ENCODE measurements at places on chromosomes 1 and 21.
A peak's percentile ranks its signal among the peaks of the same experiment; 100 is the strongest.

- no peak overlapping the region for H3K4me3 ChIP-seq
- H3K27me3 ChIP-seq, result no peaks in the 10 kb centered on the region
- H3K27ac ChIP-seq, result peak overlapping the region; percentile 26
- no peak for DNase-seq
- H3K4me1 ChIP-seq, result no peaks in the 10 kb centered on the region
These were observed 6.5 kb upstream of the PDXK start for GRCh38 chr21:43712268-43712942.

GRCh38 chr1:74853756-74854155 lies 120.8 kb downstream of the TYW3 start:
- no peaks in the 10 kb centered on the region for H3K36me3 ChIP-seq
- no peaks in the 10 kb centered on the region for H3K4me1 ChIP-seq
- DNase-seq, result no peak
- no peaks in the 10 kb centered on the region for H3K27me3 ChIP-seq
- no peak overlapping the region for H3K27ac ChIP-seq

- no peak for DNase-seq
- no peaks in the 10 kb centered on the region for H3K27me3 ChIP-seq
- H3K27ac ChIP-seq, result no peak overlapping the region
- H3K4me3 ChIP-seq, result no peak overlapping the region
- H3K36me3 ChIP-seq, result no peaks in the 10 kb centered on the region
These were observed 70.8 kb downstream of the UBE2T start for GRCh38 chr1:202270871-202271326.

DNA sequence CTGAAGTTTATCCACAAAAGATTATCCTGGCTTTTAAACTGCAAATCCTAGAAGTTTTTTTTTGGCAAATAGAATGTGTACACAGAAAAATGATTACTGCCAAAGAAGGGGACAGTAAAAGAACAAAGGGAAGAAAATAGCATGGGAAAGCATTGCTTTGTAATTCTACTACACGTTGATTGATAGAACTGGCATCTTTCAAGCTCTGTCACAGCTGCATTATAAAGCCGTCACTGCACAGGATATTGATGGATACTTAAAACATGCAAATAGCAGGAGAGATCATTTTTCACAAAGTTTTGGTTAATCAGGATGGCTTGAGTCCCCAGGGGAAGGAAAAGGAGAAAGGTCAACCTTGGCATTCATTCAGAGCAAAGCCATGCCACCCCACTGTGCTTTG lies 183.7 kb upstream of the RRP15 start:
- H3K36me3 ChIP-seq, result no peaks in the 10 kb centered on the region
- DNase-seq, result no peak
- no peak overlapping the region for H3K4me3 ChIP-seq
- no peaks in the 10 kb centered on the region for H3K27me3 ChIP-seq

- H3K27ac ChIP-seq, result no peak overlapping the region
- no peaks in the 10 kb centered on the region for H3K27me3 ChIP-seq
- no peak overlapping the region for H3K4me3 ChIP-seq
- peaks cover 15% of the 10 kb centered on the region for H3K4me1 ChIP-seq
These were observed 6.2 kb downstream of the ZMYM1 start for GRCh38 chr1:35085421-35085820.

GRCh38 chr1:228362884-228363450 lies 43.7 kb downstream of the TRIM11 start:
- H3K36me3 ChIP-seq, result no peaks in the 10 kb centered on the region
- no peak overlapping the region for H3K27ac ChIP-seq
- H3K27me3 ChIP-seq, result no peaks in the 10 kb centered on the region
- H3K4me1 ChIP-seq, result no peaks in the 10 kb centered on the region

DNA sequence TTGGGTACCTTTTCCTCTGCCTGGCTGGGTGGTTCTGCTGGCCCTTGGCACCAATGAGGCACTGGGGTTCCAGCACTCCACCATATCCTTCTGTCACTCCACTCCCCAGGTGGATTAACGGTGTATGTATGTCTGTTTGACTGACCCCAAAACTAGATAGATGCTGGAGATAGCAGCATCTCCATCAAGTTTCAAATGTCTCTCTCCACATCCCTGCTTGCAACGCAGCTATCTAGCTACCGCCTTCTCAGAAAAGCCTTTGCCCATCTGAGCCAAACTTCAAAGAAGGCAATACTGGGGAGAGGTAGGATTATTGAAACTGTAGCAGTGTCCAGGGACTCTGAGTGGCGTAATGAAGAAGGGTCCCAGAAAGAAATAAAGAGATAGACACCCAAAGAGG lies 64.0 kb downstream of the RHBG start:
- peaks cover 14% of the 10 kb centered on the region for H3K4me1 ChIP-seq
- H3K27ac ChIP-seq, result no peak overlapping the region
- no peak for DNase-seq

- no peaks in the 10 kb centered on the region for H3K36me3 ChIP-seq
- no peaks in the 10 kb centered on the region for H3K4me1 ChIP-seq
- no peaks in the 10 kb centered on the region for H3K27me3 ChIP-seq
- H3K4me3 ChIP-seq, result no peak overlapping the region
- no peak for DNase-seq
These were observed 352.3 kb upstream of the B3GALT2 start for GRCh38 chr1:193538680-193539079.

GRCh38 chr1:233459968-233460367 lies 132.4 kb downstream of the MAP3K21 start:
- H3K27ac ChIP-seq, result no peak overlapping the region
- DNase-seq, result no peak
- H3K36me3 ChIP-seq, result no peaks in the 10 kb centered on the region
- H3K4me3 ChIP-seq, result no peak overlapping the region
- no peaks in the 10 kb centered on the region for H3K4me1 ChIP-seq
- H3K27me3 ChIP-seq, result no peaks in the 10 kb centered on the region

DNA sequence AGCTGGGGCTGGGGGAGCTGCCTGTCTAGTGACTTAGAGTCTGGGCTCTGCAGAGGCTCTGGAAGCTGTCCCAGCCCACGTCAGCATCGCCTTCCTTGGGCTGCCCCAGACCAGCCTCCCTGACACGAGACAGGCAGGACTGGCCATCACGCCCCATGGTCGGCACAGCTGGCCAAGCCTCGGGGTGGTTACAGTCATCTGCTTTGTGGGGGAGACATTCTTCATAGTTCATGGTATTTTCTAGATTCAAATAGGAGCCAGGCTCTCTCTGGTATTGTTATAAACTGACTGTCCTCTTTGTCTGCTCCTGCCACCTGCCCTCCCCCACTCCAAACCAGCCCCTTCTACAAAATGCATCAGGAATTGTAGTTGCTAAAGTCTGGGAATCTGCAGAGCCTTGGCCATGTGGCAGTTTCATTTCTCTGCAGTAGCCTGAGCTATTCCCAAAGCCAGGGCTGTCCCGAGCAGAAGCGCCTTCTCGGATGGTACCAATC lies 29.4 kb downstream of the OLFML2B start:
- H3K4me3 ChIP-seq, result no peak overlapping the region
- H3K27me3 ChIP-seq, result no peaks in the 10 kb centered on the region
- DNase-seq, result no peak
- H3K4me1 ChIP-seq, result peaks cover 14% of the 10 kb centered on the region
- peak overlapping the region; percentile 40 for H3K27ac ChIP-seq
- H3K36me3 ChIP-seq, result no peaks in the 10 kb centered on the region

DNA sequence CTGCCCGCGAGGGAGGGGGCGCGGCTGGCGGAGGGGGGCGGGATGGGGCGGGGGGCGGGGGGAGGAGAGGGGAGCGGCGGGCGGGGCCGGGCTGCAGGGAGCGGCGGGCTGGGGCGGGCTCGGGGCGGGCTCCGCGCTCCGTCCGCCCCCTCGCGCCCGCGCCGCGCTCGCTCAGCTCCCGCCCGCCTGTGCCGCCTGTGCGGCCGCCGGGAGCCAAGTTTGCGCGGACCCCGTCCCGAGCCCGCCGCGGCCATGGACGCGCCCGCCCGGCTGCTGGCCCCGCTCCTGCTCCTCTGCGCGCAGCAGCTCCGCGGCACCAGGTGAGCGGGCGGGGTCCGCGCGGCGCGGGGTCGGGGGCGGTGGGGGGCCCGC lies at the start of gene GABRD:
GABRD (plus strand) TSS at position 174 of the 372 bp plus-strand sequence; CDS start at position 253, 79 bp downstream.
- peaks cover 7% of the 10 kb centered on the region for H3K4me1 ChIP-seq
- H3K27ac ChIP-seq, result no peak within 1 kb of the TSS
- DNase-seq, result no peak
- peak within 1 kb of the TSS; percentile 45 for H3K4me3 ChIP-seq
- H3K36me3 ChIP-seq, result no peaks in the 10 kb centered on the region

- H3K36me3 ChIP-seq, result no peaks in the 10 kb centered on the region
- H3K27me3 ChIP-seq, result no peaks in the 10 kb centered on the region
- no peak overlapping the region for H3K27ac ChIP-seq
- no peaks in the 10 kb centered on the region for H3K4me1 ChIP-seq
These were observed 16.4 kb upstream of the KIF21B start for GRCh38 chr1:201039876-201040275.

DNA sequence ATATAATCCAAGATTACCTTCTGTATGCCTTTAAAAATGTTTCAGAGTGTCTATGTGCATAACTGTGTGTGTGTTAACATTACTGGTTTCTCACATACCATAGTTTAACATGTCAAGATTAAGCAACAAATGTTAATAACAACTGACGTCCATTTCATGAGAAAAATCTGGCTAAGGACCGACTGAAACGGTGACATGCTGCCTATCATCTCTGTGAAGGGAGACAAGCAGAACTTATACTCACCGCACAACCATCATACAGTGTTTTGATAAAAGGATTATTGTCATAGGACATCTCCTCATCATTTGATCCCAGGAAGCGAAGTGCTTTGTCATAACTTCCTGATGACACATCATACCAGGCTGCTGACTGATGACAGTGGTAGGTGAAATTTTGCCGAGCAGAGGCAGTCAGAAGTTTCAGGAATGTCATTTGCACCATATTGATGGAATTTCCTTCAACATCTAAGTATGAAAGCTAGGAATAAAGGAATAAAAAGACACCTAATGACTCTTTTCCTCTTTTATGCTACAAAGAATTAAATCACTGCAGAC lies 228.8 kb downstream of the COL11A1 start:
- no peak overlapping the region for H3K4me3 ChIP-seq
- H3K27me3 ChIP-seq, result no peaks in the 10 kb centered on the region
- H3K27ac ChIP-seq, result no peak overlapping the region
- DNase-seq, result no peak
- H3K4me1 ChIP-seq, result no peaks in the 10 kb centered on the region
- no peaks in the 10 kb centered on the region for H3K36me3 ChIP-seq

DNA sequence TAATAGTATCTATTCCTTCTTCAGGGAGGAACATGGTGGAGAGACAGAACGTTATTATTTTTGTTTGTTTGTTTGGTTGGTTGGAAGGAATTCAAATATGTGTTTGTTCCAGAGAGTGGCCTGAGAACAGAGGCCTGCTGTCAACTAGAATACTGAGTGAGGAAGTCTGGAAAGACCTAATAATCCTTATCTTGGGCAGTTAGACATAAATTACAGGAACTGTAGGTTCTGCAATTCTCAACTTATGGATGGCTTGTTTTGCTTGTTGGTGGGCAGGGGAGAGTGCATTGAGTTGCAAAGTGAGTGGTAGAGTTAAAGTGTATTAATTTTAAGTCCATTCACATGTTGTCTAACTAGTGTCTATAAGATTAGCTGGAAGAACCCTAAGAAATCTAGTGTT lies 197.6 kb downstream of the BACH1 start:
- H3K27ac ChIP-seq, result no peak overlapping the region
- no peaks in the 10 kb centered on the region for H3K4me1 ChIP-seq
- no peaks in the 10 kb centered on the region for H3K27me3 ChIP-seq

- no peak overlapping the region for H3K27ac ChIP-seq
- no peaks in the 10 kb centered on the region for H3K4me1 ChIP-seq
- no peak for DNase-seq
- no peak overlapping the region for H3K4me3 ChIP-seq
- H3K36me3 ChIP-seq, result no peaks in the 10 kb centered on the region
- no peaks in the 10 kb centered on the region for H3K27me3 ChIP-seq
These were observed 15.9 kb downstream of the PYCR2 start for GRCh38 chr1:225908013-225908640.

DNA sequence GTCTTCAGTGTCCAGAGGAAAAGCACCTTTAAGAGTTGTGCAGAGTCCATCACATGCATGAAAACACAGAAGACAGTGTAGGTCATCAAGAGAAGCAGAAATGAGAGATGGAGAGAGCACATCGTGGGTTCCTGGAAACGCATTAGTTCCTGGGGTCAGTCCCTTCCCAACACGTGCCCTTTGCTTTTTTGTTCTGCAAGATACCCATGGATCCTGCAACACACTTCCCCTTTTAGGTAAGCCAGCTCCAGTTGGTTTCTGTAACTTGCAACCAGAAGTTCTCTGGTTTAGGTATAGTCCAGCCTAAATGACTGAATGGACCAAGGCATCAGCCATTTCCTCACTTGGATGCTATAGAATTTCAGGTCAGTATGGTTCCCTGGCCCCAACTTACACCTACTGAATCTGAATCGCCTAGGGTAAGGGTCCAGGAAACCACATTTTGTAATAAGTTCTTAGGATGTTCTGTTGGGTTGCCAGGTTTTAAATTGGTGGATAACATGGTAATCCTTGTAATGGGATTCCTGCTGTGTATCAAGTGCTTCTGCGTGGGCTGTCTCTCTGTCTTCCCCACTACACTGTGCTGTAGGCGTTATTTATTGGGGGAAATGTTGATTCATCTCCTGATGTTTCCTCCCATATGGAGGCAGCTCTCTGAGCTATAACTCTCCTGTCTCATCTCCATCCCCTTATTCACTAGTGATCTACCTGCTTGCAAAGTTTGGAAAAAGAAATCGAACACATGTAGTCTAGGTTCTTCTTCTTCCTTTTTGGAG lies 230.6 kb downstream of the TNR start:
- no peak for DNase-seq
- H3K27me3 ChIP-seq, result no peaks in the 10 kb centered on the region
- H3K4me3 ChIP-seq, result no peak overlapping the region
- H3K27ac ChIP-seq, result no peak overlapping the region
